ENCODE measurements at places on chromosomes 16 and 17.

GRCh38 chr16:71927383-71927782, 32.1 kb downstream of the IST1 start:
- peak; percentile 68 for DNase-seq

GRCh38 chr17:57327176-57327970, 71.0 kb downstream of the MSI2 start:
- no peak for DNase-seq

- no peak for DNase-seq
These were observed 15.4 kb upstream of the NLRC3 start for GRCh38 chr16:3592559-3592958.

- no peak for DNase-seq
These were observed 117.2 kb downstream of the XYLT1 start for GRCh38 chr16:17353561-17353960.

GRCh38 chr17:51674579-51675255, 414.4 kb downstream of the UTP18 start:
- DNase-seq, result no peak

DNA sequence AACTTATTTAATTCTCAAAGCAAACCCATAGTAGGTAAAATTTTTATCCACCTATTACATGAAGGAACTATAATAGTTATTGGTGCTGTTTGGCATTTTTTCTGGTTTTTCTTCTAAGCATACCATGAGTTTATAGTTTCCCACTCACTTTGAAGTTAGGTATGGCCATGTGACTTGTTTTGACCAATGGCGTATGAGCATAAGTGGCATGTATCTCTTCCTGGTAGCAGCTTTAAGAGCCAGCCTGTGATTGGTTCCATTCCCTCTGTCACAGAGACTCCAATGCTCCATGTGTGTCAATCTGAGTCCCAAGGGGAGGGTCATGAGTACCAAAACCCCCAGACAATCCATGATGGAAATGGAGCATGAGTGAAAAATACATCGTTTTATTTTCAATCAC, 282.9 kb upstream of the N4BP1 start:
- DNase-seq, result no peak

DNA sequence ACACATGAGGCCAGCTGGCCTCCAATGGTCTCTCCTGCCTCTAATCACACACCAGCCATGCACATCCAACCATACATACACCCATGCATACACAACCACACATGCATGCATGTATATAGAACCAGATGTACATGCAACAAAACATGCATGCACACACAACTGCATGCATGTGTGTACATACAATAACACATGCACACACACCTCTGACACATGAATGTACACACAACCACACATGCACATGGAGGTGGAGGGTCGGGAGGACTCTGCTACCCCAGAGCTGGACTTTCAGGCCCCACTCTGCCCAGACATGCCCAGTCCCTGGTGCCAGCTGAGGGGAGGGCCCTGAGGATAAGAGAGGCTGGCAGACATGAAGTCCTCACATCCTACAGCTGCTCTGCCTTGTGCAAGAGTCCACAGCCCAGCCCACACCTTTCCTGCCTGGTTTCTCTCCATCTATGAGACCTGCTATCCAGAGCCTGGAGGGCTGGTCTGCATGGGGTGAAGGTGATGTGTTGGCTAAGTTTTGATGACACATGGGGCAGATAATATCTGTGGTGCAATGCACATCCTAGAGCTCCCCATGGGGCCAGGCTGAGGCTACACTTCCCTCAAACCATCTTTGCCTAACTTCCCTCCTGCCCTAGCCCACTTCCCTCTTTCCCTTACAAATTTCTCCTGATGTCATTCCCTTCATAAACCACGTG, 50.9 kb upstream of the SDK2 start:
- no peak for DNase-seq

- no peak for DNase-seq
These were observed 202.2 kb downstream of the ENGASE start for GRCh38 chr17:79276821-79277220.

- no peak for DNase-seq
These were observed 613.7 kb downstream of the TMEM114 start for GRCh38 chr16:7976563-7976962.

- DNase-seq, result no peak
These were observed 16.4 kb upstream of the CUEDC1 start for GRCh38 chr17:57971572-57971971.

DNA sequence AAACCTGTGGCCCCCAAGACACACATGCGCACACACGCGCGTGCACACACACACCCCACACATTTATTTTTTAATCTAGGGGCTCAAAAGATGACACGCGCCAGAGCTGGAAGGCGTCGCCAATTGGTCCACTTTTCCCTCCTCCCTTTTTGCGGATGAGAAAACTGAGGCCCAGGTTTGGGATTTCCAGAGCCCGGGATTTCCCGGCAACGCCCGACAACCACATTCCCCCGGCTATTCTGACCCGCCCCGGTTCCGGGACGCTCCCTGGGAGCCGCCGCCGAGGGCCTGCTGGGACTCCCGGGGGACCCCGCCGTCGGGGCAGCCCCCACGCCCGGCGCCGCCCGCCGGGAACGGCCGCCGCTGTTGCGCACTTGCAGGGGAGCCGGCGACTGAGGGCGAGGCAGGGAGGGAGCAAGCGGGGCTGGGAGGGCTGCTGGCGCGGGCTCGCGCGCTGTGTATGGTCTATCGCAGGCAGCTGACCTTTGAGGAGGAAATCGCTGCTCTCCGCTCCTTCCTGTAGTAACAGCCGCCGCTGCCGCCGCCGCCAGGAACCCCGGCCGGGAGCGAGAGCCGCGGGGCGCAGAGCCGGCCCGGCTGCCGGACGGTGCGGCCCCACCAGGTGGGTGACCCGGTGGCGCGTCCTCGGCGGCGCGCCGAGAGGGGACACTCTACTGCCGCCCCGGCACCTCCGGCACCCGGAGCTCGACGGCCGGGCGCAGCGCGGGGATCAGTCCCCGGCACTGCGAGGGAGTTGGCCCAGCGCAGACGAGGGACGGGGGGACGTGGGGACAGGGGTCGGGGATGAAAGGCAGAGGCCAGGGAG, at the start of gene STAT5A:
STAT5A (plus strand) TSS at position 522 of the 826 bp plus-strand sequence. CDS start 914 bp downstream, outside the sequence.
- no peak for DNase-seq

DNA sequence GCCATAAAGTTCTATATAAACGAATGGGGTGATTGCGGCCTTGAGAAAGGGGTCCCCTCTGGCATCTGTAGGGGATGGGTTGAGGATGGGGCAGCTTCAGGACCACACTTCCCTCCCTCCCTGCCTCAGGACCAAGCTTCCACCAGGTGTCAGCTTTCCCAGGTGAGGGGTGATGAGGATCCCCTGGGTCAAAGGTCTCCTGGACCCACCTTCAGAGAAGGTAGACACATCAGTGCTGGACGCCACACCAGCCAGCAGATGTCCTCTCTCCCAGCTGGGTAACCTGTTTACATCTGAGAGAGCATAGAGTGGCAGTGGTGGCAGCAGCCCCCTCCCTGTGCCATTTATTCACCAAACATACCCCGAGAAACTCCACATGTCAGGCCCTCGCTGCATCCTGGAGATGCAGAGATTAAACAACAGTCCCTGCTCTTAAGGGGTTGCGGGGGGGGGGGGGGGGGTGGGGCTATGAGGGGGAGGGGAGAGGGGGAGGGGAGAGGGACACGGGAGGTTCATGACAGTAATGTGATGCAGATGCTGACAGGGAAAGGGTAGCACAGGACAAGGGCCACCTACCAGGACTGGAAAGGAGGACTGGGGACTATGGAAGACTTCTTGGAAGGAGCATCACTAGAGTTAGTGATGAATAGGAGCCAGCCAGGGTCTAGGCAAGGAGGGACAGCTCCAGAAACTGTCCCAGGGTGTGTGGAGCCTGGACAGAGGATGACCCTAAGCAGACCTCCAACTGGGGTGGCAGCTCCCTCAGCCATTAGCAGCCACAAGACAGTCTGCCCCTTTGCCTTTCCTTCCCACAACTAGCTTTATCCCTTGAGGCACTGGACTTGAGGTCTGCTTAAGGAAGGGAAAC, 5.0 kb downstream of the PROCA1 start:
- no peak for DNase-seq

DNA sequence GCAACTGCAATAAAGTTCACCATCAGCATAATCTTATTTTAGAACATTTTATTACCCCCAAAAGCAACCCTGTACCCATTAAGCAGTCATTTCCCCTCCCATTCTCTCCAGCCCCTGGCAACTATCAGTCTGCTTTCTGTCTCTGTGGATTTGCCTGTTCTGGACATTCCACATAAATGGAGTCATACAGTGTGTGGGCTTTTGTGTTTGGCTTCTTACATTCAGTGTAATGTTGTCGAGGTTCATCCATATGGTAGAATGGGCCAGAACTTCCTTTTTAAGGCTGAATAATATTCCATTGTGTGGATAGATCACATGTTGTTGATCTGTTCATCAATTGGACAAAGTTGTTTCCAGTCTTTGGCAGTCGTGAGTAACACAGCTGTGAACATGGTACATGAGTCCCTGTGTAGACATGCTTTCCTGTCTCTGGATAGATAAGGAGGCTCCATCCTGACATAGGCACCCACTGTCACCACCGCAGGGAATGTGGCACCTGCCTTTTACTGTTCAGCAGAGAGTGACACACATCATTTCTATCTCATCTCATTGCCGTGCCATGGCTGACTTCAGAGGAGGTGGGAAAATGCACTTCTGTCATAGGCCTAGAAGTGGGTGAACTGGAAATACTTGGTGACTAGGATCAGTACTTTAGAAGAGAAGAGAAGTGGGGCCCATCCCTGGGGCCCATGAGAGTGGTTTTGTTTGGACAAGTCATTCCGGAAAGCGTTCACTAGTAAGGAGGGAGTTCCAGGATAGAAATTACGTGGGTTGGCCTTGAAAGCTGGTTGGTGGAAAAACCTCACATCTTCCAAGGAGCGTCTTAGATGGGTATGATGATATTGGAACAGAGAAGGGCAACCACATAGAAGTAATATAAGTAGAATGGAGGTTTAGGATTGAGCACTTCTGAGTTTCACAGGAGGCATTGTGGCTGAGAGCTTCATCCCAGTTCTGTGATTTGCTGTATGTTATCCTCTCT, 25.8 kb downstream of the EPN2 start:
- no peak for DNase-seq

GRCh38 chr16:71859762-71860521, 14.2 kb downstream of the ATXN1L start:
- no peak for DNase-seq

DNA sequence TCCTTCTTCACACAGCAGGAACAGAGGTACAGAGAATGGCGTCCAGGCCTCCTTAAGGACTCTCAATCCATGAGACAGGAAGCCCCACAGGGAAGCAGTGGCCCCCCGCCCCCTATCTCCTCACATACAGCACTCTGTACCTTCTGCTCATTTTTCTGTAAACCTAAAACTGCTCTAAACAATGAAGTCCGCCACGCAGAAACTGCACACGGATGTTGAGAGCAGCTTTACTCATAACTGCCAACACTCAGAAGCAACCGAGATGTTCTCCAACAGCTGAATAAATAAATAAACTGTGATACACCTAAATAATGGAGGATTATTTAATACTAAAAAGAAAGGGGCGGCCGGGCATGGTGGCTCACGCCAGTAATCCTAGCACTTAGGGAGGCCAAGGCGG, 9.9 kb downstream of the TBC1D16 start:
- DNase-seq, result no peak

DNA sequence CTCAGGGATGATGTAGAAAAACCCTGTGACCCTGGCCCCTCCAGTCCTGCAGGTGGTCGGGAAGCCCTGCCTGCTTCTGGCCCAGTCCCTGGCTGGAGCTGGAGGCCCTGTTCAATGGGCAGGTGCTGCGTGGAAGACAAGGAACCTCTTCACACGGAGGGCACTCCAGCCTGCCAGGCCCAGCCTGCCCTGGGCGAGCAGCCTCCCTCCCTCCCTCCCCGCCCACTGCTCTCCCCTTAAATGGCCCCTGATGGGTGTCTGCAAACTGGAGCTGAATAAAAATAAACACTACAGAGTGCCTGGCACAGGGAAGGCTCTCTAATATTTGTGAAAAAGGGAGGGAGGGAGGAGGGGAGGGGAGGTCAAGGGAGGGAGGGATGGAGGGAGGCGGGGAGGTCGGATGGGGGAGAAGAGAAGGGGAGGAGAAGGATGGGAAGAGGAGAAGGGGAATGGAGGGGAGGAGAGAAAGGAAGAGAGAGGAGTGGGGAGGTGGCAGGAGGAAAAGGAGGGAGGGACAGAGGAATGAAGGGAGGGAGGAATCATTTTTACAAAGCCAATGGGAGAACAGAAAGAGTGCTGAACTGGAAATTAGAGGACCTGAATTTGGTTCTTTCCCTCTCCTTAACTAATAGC, 222.8 kb upstream of the TNRC6C start:
- DNase-seq, result no peak

DNA sequence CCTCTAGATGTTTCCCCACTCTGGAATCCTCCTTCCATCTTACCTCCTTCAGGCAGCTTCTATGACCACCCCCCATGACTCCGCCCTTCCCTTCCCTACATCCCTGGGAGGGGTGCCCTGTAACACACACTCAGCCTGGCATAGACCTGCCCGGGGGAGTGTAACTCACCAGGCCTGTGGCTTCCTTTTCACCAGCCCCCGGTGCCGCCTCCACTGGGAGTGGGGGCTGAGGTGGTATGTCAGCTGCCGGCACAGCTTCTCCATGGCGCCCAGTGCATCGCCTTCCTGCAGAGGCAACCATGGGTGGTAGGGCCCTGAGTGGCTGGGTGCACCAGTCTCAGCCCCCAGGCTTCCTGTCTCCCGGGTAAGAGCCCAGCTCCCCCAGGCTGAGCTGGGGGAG, 32.3 kb downstream of the TRPV2 start:
- no peak for DNase-seq

DNA sequence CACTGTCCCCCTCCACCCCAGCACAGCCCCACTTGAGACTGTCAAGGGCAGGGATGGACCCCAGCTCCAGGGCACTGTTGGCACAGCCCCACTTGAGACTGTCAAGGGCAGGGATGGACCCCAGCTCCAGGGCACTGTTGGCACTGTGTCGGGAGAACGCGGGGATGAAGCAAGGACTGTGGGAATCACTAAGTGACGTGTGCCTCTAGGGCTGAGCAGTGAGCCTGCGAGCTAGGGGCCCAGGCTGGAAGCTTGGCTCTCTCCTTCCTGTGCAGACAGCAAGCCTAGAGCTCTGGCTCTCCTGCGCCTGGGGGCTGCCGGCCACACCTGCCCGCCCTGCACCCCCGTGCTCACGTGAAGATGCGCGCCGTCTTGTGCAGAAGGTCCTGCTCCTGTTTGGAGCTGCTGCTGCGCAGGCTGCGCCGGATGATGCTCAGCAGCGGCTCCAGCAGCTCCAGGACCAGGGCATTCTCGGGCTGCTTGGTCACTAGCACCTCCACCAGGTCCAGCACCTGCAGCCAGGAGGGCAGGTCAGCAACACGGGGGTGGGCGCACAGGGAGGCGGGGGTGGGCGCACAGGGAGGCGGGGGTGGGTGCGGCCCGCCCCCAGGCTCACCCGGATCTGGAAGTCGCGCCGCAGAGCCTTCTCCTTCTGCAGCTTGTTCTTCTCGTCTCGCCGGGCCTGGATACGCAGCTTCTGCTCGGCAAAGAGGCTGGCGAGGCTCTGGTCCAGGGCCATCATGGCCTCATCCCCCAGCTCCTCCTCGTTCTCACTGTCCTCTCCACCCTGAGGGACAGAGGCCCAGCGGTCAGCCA, 10.8 kb downstream of the MYBBP1A start:
- no peak for DNase-seq

Data from non-pigmented ciliary epithelial cell (primary cell).